ENCODE measurements at places on chromosomes 6 and 20. TPM values are rescaled to one million over a fixed set of nuclear protein-coding genes. Genes with fewer than 3 reads are reported as not detected.

Gene PRR18
- total RNA-seq = not detected

Gene SYCP2
- 3.0 TPM for total RNA-seq

Gene SALL4
- total RNA-seq = 3.8 TPM

Gene SRSF3
- 282 TPM for total RNA-seq

Gene SYNGAP1
- 17.7 TPM for total RNA-seq

Gene SIRPD
- total RNA-seq = 0.37 TPM

Gene SNPH
- 4.0 TPM for total RNA-seq

Gene TTK
- 28.7 TPM for total RNA-seq

Gene TCF15
- total RNA-seq = not detected

Gene SAMD10
- total RNA-seq = 14.4 TPM

Gene GABRR1
- not detected for total RNA-seq

DNA sequence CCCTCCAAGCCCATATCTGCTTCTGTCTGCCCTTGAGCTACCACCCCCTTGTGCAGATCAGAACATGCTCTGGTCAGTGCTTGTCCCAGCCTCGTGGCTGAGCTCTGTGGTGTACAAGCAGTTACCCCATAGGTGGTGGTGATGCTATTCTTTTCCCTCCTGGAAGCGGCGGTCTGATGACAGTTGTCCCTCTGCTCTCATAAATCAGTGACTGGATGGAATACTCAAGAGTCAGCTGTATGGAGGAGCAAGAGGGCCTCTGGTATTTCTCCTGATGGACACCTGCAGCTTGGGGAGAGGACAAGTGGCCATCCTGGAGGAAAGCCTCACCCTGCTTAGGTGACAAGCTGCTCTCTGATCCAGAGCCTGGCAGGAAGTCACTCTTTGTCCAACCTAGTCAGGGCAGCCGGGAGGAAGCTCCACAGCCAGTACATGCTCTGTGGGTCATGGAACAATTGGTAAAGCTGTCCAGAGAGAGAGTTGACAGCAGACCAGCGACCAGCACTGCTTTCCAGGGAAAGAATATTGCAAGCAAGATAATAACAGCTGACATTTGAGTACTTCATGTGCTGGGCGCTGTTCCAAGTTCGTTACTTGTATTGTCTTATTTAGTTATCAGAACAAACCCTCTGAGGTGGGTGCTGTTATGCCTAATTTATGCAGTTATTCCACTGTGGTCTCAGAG is 47.1 kb downstream of the SCAND1 start:
- no peak for DNase-seq

DNA sequence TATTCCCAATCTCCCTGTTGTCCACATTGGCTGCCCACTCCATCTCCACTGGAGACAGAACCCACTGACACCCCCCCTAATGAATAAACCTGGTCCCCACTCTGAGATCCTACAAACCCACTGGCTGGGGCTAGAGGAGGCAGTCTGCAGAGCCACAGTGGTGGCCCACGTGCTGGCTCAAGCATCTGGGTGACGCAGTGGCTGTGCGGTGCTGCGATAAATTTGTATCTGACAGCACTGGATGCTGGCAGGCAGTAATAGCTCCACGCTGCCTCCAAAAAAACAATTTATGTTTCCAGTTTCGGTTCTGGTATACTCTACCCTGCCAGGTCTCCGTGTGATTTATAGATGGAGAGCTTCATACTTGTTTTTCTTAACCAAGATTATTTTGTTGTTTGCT is 87.1 kb upstream of the SYNDIG1 start:
- DNase-seq = no peak

GRCh38 chr6:6591778-6592465 is 3.4 kb downstream of the LY86 start:
- DNase-seq = no peak

DNA sequence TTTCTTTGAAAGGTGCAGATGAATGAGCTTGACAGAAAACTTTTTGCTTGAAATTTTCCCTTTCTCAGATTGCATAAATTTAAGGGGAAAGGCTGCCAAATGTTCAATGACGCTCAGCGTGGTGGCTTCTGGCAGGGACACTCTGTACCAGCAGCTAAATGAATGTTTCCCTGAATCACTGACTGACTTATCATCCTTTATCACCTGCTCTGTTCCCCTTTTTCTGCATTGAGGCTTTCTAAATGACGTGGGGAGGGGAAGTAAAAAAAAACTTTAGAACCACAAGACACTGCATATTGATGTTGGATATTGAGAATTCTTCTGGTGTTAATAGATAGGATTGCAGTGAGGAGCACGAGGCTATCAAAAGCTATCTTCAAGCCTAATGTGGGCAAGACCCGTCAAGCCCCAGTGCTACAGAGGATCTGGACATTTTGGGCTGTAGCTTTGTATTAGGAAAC is 46.9 kb upstream of the ENPP5 start:
- DNase-seq = no peak

- DNase-seq = no peak
Observed at GRCh38 chr6:134122775-134123174, 70.4 kb upstream of the SLC2A12 start.

DNA sequence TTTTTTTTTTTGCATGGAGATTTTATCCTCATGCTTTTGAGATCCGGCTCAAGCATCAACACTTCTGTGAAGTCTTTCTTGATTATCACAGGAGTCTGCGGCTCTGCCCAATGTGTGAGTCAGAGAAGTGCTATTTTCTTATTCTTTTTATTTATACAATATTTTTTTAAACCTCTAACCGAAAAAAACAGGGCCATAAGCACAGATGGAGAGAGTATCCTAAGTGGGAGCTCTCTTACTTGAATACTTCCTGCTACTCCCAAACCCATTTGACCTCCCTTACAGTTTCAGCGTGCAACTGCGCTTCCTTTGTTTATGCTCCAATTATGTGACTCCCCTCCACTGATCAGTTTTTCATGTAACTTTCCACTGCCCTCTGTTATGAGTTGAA is 8.7 kb upstream of the ATXN1 start:
- peak; percentile 37 for DNase-seq

- no peak for DNase-seq
Observed at GRCh38 chr6:138862456-138862855, 66.6 kb downstream of the ECT2L start.

DNA sequence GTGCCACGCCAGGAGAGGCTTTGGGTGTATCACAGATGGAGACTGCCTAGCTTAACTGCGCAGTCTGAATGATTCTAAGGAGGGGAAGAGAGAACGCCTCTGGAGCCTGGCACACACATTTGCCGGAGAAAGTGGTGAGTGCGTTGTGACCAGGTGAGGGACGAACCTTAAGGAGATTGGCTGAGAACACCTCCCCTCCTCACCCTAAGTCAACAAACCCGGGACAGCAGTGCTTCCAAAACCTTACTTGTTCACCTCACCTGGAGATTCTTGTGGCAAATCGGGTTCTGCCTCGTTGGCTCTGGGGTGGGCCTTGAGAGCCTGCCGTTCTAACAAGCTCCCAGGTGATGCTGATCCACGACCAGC is 9.4 kb downstream of the SYNJ2 start:
- DNase-seq = no peak

- no peak for DNase-seq
Observed at GRCh38 chr6:38001386-38001785, 181.9 kb downstream of the ZFAND3 start.

GRCh38 chr20:48958743-48959142 is 37.2 kb downstream of the ARFGEF2 start:
- no peak for DNase-seq

GRCh38 chr6:125868678-125869395 is 78.1 kb downstream of the NCOA7 start:
- no peak for DNase-seq

- no peak for DNase-seq
Observed at GRCh38 chr6:116017546-116018295, 43.0 kb downstream of the FRK start.

DNA sequence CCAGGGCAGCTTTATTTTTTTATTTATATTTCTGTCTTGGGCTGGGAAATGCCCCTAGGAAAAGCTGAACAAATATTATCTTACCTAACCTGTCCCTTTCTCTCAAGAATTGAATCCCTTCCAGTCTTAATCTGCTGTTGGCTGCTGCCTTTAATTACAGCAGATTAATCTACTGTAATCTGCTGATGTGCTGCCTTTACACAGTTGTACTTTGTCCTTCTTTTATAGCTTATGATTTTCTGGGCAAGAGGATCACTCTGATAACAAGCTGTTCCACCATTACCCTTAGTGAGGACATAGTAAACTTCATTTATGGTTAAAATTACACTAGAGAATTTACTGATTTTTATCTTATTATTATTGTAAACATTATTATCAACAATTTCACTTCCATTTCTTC is 234.5 kb upstream of the MAN1A1 start:
- no peak for DNase-seq

- DNase-seq = no peak
Observed at GRCh38 chr20:43220612-43221011, 30.9 kb upstream of the PTPRT start.

DNA sequence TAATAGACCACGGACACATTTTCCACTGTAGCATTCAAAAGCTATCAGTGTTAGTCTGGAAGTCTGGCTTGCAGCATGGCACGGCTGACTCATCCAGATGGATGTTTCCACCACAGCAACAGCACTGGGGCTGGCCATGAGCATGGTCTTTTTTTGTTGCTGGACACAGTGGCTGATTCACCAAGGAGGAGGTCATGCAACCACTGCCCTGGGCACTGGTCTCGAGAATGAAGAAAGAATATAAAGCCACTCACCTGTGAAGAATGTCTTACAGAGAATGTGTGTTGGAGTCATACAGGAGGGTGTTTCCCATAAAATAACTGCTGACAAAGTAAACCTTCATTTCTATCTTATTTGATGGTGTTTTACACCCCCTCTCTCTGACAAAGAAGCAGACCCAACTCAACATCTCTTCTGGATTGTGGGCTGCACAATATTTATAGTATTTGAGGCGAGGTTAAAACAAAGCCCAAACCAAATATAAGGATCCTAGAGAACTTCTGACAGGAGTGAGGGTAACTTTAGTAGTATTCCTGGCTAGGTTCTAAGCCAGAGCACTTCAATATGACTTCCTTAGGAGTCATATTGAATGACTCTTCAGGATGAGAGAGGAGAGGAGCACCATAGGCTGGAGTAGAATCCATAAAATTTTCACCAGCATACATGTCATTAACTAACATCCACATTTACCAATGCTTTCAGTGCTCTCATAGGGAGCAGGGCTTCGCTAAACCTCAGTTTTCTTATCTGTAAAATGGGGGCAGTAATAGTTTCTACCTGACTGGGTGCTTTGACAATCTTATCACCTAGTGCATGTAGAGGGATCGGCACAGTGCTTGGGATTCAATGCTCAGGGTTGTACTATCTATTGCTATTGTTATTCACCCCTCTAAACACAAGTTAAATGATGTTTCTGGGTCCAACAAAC is 121.4 kb downstream of the KIF13A start:
- peak; percentile 93 for DNase-seq

DNA sequence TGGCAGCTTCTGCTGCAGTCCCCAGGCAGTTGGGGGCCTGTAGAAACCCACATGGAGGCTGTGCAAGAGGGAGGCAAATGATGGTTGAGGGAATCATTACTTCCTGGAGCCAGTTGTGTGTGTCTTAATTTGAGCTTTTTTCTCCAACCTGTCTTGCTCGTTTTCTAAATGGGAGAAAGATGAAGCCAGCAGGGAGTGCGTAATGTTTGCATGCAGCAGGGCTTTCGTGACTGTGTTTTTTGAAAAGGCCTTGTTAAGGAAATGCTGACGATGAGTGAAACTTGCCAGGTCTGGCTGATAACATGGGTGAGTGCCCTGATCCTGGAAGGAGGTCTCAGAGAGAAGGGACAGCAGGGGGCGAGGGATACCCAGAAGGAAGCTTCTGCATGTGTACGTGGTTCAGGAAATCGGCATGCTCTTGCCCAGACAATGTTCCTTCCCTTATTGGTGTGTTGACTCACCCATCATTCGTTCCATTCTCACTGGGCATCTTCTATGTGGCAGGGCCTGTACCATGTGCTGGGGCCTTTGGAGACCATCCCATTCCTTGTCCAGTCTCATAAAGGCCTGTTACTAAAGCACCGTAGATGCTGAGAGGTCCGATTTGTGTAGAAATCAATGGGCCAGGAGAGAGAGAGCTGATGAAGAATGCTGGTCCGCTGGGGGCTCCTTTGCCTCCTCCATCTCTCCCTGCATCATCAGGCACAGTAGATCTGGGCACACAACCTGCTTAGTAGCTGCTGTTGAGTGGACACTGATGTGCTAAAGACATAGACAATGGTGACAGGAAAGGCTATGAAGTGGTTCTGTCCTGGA is 27.4 kb downstream of the GLP1R start:
- DNase-seq = no peak

DNA sequence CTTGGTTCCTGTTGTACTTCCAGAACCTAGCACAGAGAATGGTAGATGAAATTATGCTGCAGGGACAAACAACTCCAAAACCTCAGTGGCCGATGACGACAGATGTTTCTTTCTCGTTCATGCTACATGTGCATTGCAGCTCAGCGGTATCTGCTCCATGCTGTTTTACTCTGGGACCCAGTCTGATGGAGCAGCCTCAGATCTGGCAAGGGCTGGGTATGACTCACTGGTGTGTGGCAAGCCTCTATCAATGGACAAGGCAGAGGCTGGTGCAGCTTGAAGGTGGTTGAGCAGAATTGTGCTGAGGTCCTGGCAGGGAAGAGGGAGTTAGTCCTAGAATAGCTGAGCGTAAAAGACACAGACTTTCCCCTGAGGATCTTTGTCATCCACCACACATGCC is 10.3 kb upstream of the BLCAP start:
- peak; percentile 58 for DNase-seq

GRCh38 chr6:149366267-149366921 is 33.7 kb upstream of the SUMO4 start:
- DNase-seq = no peak

DNA sequence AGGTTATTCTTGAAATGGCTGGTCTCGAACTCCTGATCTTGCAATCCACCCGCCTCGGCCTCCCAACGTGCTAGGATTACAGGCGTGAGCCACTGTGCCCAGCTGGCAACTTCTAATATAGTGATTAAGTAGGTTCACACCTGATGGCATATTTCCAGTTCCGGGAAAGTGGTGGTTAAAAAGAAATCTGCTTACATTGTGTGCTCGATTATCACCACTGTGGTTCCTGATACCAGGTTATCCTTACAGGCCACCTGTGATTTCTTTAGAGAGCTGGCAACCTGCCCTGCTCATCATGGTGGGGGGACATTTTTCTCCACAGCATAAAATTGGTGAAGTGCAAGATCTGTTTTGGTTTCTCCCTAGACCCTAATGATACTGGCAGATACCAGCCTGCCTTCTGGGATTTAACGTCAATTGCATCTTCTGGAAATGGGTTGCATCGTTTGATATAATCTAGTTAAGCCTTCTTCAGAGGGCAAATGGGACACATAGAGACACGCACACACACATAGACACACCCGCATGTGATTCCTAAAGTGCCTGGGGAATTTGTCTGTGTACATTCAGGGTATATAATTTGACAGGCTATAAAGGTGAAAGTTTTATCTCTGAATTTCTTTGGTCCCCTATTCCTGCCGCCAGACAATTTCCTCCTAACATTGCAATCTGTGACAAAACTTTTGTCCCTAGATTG is 49.7 kb upstream of the CITED2 start:
- no peak for DNase-seq

GRCh38 chr6:149118737-149119653 is 198.5 kb upstream of the TAB2 start:
- no peak for DNase-seq
